ENCODE measurements at places on chromosomes 3 and 15. TPM values are rescaled to one million over a fixed set of nuclear protein-coding genes. Genes with fewer than 3 reads are reported as not detected.

Gene SLC51B
- total RNA-seq, result not detected

Gene DNAH12
- 0.08 TPM for total RNA-seq

Gene ACKR4
- not detected for total RNA-seq

Gene SHQ1
- total RNA-seq, result 39.5 TPM

Gene DLEC1
- total RNA-seq, result 0.63 TPM

Gene FBXL2
- not detected for total RNA-seq

Gene CRELD1
- 11.7 TPM for total RNA-seq

Gene B3GALNT1
- 2.7 TPM for total RNA-seq

Gene CAPN3
- total RNA-seq, result 3.2 TPM

Gene CEP19
- 4.8 TPM for total RNA-seq

Gene DALRD3
- total RNA-seq, result 30.9 TPM

Gene ITGA11
- total RNA-seq, result not detected

Measured in activated CD8-positive, alpha-beta memory T cell treated with anti-CD3 and anti-CD28 coated beads for 36 hours (primary cell).